ENCODE measurements at places on chromosomes 4 and X. TPM values are rescaled to one million over a fixed set of nuclear protein-coding genes. Genes with fewer than 3 reads are reported as not detected.

NBDY gene
- total RNA-seq: 20.3 TPM

PNMA6A gene
- 1.3 TPM for total RNA-seq

HNRNPH2 gene
- 68.6 TPM for total RNA-seq

NMU gene
- not detected for total RNA-seq

ANKRD50 gene
- total RNA-seq: 65.2 TPM

FRG2 gene
- not detected for total RNA-seq

PAK3 gene
- total RNA-seq: 0.29 TPM

GLRA3 gene
- total RNA-seq: not detected

VCX gene
- total RNA-seq: not detected

HCFC1 gene
- 52.6 TPM for total RNA-seq

Measured in vein endothelial cell (primary cell).